ENCODE measurements at places on chromosomes 6 and 20.

DNA sequence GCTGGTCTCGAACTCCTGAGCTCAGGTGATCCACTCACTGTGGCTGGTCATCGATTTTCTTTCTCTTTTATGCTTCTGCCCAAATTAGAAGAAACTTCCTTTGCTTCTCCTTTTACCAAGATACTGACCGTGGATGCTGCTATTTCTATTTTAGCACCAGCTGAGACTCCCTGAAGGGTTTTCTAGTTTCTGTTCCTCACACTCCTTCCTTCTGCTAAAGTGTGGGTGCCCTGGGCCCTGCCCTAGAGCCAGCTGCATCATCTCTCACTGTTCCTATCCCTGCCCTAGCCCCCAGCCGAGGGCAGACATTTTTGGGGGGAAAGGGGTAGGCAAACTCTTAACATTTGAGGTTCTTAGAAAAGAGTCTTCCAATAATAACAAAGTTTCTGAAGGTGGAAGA lies 6.3 kb downstream of the SMOC2 start:
- DNase-seq: no peak

DNA sequence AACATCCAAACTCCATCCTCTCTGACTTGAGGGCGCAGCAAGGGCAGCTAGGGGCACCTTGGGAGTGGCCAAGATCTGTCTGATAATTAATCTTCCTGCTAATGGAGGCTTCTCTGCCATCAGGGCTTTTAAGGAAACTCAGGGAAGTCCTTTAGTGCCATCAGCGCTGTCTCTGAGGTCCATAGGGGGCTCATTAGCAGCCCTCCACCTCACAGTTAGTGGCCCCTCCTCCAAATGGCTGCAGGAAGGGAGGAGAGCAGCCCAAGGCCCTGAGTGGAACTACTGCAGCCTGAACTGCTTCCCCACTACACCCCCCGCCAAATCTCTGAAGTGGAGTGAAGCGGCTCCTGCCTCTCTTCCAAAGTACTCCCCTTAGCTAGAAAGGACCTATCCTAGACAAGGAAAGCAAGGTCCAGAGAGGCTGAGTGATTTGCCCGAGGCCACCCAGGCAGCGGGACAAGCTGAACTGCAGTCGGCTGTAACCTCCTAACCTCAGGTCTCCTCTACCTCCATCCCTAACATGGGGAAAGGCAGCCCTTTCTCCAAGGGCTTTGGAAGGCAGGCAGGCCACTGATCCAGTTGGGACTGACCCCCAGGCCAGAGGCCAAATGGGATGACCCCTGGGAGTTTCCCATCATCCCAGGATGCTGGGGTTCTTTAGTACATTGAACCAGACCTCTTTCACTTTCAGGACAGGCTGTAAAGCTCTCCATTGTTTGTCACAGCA lies 39.5 kb upstream of the ZFAND3 start:
- DNase-seq: no peak

DNA sequence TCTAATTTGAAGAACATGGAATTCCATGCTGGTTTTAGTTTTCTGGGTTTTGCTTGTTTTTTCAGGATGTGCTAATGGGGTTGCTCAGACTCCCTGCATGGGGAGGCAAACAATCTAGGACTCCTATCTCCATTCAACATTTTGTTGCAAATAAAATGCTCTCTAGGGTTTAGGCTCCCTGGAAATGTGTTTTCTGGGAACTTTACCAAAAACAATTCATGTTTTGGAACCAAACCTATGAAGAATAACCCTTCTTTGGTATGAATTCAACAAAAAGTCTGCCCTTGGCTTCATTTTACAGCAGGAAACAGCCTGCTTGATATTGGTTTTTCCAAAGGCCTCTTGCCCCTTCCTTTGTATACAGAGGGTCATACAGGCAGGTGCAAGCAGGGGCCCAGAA lies 217.7 kb downstream of the FOXA2 start:
- DNase-seq: no peak

DNA sequence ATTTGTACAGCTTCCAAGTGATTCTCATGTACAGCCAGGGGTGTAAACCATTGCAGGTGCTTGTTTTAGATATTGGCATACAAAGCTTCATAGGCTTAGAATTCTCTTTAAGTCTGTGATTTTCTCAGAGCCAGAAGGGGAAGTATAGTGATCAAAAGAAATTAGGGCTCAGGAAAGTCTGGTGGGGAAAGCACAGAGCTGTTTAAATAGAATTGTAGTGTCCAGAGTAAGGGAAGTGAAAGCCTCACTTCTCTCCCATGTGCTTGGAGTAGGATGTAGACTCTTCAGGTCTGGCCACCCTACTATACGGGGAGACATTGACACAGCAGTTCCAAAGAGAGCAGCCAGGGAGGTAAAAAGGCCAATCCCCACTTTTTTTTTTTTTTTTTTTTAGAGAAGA lies 10.4 kb downstream of the GCNT2 start:
- no peak for DNase-seq

DNA sequence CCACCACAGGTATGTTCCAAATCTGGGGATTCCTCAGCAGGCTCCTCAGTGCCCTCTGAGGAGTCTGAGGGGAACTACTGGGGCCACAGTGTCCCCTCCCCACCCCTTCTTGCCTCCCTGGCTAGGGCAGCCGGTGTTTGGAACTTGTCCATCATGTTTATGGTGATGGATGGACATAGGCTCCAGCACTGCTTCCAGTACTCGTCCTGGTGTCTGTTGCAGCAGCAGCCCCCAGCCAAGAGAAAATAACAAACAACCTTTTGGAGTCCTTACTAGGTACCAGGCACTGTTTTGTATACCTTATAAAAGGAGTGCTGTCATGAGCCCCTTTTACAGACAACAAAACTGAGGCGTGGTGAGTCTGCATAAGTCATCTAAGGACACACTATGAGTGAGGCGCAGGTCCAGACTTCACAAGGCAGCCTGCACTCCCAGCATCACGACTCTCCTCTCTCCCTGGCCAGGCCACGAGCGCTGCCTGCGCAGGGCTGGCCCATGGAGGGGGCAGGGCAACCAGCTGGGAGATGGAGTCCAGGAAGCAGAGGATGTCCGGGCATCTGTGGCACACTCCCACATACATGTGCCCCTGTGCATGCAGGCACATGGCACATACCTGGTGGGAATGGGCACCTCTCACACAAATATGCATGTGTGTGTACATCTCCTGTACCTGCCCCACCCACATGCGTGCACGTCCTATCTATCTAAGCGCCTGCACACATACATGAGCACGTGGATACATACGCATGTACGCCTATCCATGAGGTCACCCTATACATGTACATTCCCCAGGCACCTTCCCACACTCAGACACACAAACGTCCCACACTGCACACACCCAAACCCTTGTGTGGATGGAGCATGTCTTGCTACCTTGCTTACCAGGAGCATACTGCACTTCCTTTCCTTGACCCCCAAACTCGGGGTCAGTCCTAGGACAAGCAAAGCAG lies 152.7 kb downstream of the VEGFA start:
- DNase-seq: no peak

- no peak for DNase-seq
These were observed 247.2 kb downstream of the TBC1D7 start for GRCh38 chr6:13081189-13081563.

DNA sequence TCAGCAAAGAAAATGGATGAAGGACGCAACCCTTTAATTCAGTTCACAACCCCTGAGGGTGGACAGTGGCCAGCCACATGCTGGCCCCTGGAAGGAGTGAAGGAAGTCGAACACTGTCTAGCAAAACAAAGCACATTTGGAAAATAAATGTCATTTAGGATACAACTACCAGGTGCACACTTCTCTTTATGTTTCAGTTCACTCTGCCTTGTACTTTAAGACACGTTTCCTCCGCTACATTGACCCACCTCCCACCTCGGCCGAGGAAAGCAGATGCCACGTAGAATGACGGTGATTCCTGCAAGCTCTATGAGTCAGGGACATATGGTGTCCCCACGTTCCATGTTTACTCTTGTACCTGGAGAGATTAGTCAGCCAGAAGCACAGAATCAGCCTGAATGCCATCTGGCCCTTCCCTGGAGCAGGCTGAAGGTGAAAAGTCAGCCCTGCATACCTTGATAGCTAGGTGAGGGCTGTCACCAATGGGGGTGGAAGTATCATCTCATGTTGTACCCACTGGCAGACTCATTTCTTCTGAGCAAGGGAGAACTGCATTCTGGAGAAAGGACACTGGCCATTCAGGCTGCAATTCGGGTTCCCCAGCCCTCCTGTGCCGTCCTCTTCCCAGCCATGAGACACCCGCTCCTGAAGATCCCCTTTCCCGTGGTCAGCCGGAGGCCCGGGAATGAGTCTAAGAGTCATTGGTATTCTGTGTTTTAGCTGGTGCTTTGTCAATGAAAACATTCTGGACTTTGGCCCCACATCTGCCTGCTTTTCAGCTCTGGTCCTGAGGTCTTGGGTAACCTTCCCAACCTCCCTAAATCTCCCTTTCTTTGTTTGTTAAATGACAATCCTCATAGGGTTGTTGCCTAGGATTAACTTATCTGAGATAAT lies 60.6 kb downstream of the FOXA2 start:
- no peak for DNase-seq

DNA sequence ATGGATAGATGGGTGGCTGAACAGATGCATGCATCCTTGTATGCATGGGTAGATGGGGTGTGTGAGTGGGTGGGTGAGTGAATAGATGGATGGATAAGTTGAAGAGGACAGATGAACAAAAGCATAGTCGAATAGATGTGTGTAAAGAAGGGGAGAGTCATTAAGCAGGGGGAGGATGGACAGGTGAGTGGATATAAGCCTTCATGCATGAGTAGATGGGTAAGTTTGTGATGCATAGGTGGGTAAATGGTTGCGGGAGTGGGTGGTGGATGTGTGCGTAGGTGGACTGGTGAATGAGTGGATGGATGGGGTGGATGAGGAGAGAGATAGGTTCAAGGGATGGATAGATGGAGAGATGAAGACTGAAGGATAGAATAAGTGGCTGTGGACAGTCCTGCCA lies 29.6 kb downstream of the HLA-DPB1 start:
- no peak for DNase-seq

DNA sequence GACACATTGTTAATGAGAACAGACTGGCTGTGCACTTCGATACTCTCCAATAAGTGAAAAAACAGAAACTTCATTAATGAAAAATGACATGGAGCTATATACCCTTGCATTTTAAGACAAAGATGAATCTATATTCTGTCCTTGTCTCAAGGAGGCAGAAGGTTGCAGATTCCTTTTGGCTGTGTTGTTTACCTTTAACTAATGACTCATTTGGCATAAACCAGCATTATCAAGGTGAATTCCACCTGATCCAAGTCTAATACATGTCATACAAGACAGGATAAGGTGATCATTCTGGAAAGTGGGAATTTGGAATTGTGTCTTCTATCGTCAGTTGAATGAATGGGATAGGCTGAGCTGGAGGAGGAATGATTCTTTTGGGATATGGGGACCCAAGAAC lies 192.9 kb downstream of the PLCB4 start:
- no peak for DNase-seq

DNA sequence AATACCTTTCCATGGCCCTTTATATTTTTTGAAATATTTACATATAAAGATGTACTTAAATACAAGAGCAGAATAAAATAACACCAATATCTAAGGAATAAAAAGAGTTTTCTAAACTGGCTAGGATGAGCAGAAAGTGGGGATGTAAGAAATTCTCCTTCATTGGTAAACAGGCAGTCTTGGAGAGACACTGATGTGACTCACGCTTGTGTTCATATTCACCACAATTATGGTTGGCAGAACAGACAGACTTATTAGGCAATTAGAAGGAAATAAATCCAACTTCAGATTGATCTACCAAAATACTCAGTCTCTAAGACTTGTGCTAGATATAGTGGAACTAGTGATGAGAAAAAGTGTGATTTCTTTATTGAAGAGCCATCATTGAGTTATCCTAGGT lies 463.7 kb downstream of the CDC5L start:
- no peak for DNase-seq

DNA sequence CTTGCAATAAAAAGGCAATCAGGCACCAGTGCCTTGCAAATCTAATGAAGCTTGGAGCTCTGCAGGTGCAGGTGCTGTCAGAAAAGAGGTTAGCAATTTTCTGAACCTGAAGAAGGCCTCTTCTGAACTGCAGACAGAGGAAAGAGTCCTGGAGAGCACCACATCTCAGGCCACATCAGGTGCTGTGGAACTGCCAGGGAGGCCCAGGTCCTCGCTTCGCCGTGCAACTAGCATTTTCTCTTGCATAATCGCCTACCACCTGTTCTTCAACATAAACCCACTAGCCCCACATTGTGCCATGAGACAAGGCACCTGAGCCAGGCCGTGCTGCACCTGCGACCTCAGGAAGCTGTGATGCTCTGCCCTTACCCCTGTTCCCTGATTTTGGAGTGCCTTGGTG lies 187.6 kb downstream of the DTNBP1 start:
- DNase-seq: no peak

DNA sequence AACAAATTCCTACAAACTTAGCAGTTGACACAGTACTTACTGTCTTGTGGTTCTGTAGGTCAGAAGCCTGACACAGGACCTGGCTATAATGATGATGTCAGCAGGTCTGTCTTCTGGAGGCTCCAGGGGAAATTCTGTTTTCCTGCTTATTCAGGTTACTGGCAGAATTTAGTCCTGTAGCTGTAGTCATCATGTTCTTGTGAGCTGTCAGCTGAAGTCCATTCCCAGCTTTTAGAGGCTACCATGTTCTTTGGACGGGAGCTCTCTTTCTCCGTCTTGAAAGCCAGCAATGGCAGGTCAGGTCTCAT lies 99.2 kb downstream of the HIVEP1 start:
- no peak for DNase-seq

DNA sequence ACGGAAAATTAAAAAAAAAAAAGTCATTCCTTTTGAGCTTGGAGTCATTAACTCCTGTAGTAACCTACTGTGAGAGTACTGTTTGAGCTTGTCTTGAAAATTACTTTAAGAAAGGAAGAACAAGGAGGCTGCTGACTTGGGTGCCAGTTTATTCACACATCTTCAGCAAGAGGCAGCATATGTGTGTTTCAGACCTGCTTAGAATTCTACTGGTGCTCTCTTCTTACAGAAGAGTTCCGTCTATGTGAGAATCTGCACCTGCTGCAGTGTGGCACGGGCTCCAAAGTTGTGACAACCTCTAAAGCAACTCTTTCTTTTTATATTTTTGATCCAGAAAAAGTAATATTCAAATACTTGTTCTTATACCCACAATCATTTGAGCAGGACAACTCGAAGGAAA lies 117.4 kb upstream of the SOX4 start:
- DNase-seq: no peak

Measured in BJ (cell line).